ENCODE measurements at places on chromosomes 2 and 18.

DNA sequence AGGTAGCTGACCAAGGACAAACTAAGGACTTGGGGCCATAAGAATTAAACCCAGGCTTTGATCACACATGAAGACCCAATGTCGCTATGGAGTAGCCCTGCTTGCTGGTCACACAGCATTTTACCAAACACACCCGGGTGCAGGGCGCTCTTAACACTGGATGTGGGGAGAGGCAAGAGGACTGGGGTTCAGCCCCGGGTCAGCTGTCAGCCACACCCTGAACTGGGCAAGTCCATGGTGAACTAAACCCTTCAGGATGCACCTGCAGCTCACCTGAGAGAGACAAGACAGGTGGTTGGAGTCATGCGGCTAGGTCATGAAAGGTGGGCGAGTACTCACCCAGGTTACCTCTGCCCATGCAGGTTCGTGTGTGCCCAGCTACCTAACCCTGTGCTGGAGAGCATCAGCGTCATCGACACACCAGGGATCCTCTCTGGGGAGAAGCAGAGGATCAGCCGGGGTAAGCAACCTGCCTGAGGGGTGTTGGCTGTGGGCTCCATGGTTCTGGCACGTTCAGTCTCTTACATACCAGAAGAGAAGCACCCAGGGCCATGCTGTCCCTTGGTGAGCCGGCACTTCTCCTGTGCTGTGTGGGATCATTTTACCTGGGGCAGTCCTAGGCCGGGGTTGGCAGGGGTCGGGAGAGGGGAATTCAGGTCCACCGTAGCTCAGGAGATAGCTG, 15.2 kb downstream of the EHD3 start:
- no peaks in the 10 kb centered on the region for H3K27me3 ChIP-seq
- H3K4me3 ChIP-seq = no peak overlapping the region
- H3K27ac ChIP-seq = peak overlapping the region; percentile 14
- H3K4me1 ChIP-seq = peaks cover 10% of the 10 kb centered on the region
- DNase-seq = no peak

GRCh38 chr2:168448980-168449379, 7.1 kb upstream of the CERS6 start:
- H3K36me3 ChIP-seq = peaks cover 2% of the 10 kb centered on the region
- H3K27me3 ChIP-seq = no peaks in the 10 kb centered on the region
- DNase-seq = no peak
- no peak overlapping the region for H3K4me3 ChIP-seq
- no peak overlapping the region for H3K27ac ChIP-seq

GRCh38 chr2:148813603-148814065, 61.4 kb upstream of the KIF5C start:
- H3K36me3 ChIP-seq = no peaks in the 10 kb centered on the region
- peaks cover 23% of the 10 kb centered on the region for H3K4me1 ChIP-seq
- H3K27ac ChIP-seq = peak overlapping the region; percentile 91
- peaks cover 40% of the 10 kb centered on the region for H3K27me3 ChIP-seq
- DNase-seq = peak; percentile 59

DNA sequence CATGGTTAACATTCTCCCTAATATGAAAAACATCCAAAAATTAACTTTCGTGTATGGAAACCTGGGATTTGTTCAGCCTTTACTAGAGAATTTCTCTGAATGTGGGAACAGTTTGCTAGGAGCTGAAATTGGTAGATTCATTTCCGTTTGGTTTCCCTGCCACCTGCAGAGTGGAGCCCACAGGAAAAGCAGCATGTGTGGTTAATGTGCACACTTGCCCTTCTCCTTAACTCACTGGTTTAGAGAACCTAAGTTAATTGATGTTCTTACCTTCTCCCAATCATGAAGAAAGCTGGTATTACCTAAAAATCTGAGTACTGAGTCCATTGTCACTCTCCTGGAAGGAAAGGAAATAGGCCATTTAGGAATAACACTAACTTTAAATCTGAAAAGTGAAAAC, 37.6 kb upstream of the ASXL3 start:
- H3K36me3 ChIP-seq = no peaks in the 10 kb centered on the region
- no peak for DNase-seq
- H3K4me1 ChIP-seq = no peaks in the 10 kb centered on the region
- no peak overlapping the region for H3K27ac ChIP-seq
- no peak overlapping the region for H3K4me3 ChIP-seq

GRCh38 chr2:168819829-168820489, 17.5 kb downstream of the NOSTRIN start:
- no peak for DNase-seq
- no peak overlapping the region for H3K27ac ChIP-seq
- no peak overlapping the region for H3K4me3 ChIP-seq
- no peaks in the 10 kb centered on the region for H3K4me1 ChIP-seq
- peaks cover 9% of the 10 kb centered on the region for H3K27me3 ChIP-seq
- no peaks in the 10 kb centered on the region for H3K36me3 ChIP-seq

DNA sequence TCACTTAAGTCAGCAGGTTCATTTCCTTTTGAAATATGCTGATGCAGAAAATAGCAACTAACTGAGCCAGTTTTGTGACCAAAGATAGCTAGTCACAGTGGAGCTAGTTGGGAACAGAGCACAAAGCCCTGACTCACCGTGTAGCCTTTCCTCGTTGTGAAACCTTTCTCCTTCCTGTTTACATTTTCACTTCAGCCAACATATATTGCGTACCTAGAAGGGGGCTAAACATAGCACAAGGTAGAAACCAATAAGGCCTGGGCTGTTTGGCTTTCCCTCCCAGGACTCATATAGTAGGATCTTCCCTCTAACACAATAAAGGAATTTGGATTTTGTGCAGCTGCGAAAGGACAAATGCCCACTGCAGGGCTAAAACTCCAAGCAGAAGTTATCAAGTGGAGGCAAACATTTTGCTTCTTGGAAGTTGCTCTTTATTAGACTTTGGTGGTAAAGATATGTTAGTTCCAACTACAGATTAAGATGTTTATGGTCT, 24.5 kb upstream of the LPIN2 start:
- H3K4me1 ChIP-seq = peaks cover 10% of the 10 kb centered on the region
- DNase-seq = no peak
- no peaks in the 10 kb centered on the region for H3K27me3 ChIP-seq
- no peak overlapping the region for H3K27ac ChIP-seq

- no peak overlapping the region for H3K27ac ChIP-seq
- H3K4me1 ChIP-seq = no peaks in the 10 kb centered on the region
- no peaks in the 10 kb centered on the region for H3K36me3 ChIP-seq
- H3K27me3 ChIP-seq = peaks cover 60% of the 10 kb centered on the region
- no peak for DNase-seq
- H3K4me3 ChIP-seq = peak overlapping the region; percentile 82
These were observed 765 bp upstream of the DIPK1C start for GRCh38 chr18:74457725-74458421.

GRCh38 chr2:231395188-231396057, at the start of gene B3GNT7:
TSS of gene B3GNT7 (plus strand) at chr2:231395710. CDS start at chr2:231395804, 94 bp downstream.
- H3K27me3 ChIP-seq = peaks cover 65% of the 10 kb centered on the region
- H3K36me3 ChIP-seq = no peaks in the 10 kb centered on the region
- no peak for DNase-seq
- H3K4me1 ChIP-seq = peaks cover 16% of the 10 kb centered on the region
- H3K27ac ChIP-seq = peak within 1 kb of the TSS; percentile 45

DNA sequence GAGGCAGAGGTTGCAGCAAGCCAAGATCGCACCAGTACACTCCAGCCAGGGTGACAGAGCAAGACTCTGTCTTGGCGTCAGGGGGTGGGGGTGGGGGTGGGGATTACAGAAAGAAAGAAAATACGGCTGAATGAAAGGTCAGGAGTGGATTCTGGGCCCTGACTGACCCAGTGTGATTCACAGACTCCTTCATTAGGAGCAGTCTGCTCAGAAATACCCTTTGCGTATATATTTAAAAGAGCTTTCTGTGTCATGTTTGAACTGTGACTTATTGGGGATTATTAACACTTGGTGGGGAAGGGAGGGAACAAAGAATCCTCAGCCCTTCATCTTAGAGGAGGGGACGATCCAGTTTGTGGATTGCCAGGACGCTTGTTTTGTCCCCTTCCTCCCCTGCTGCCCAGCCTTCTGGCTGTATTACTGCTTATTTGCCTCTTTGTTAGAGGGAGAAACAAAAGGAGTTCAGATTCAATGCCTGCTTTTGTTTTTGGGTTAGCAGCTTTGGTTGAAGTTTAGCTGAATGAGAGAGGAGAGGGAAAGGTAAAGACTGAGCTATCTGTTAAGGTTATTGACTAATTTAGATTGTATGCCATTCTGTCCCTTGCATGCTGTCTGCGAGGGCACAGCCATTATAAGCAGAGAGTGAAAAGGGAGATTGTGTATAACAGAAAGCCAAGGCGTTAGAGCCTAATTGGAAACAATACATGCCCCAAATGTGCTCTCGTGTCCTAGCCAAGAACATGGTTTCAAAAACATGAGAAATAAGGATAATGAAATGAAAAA, 118.3 kb downstream of the FMNL2 start:
- H3K27me3 ChIP-seq = peaks cover 23% of the 10 kb centered on the region
- no peak for DNase-seq
- H3K4me3 ChIP-seq = no peak overlapping the region
- peaks cover 2% of the 10 kb centered on the region for H3K4me1 ChIP-seq
- no peaks in the 10 kb centered on the region for H3K36me3 ChIP-seq

GRCh38 chr2:195642027-195642678, 14.9 kb upstream of the SLC39A10 start:
- no peak for DNase-seq
- no peaks in the 10 kb centered on the region for H3K27me3 ChIP-seq
- H3K27ac ChIP-seq = no peak overlapping the region
- H3K36me3 ChIP-seq = no peaks in the 10 kb centered on the region
- H3K4me1 ChIP-seq = peaks cover 15% of the 10 kb centered on the region
- no peak overlapping the region for H3K4me3 ChIP-seq

DNA sequence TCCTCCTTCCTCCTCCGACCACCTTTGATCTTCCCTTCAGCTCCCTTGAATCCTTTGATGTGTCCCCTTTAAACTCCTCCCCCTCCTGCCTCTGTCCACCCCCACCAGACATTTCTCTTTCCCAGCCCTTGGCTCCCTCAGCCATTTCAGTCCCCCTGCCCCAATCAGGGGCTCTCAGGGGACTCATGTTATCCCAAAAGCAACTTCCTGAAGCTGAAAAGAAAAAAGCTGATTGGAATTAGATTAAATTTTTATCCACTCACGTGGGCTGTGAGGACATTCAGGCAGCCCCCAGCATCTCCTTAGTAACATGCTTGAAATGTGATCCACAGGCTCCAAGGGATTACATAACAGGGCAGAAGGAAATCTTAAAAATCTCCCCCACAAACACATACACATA, 81.3 kb downstream of the NEURL3 start:
- H3K27ac ChIP-seq = no peak overlapping the region
- no peak overlapping the region for H3K4me3 ChIP-seq
- H3K36me3 ChIP-seq = no peaks in the 10 kb centered on the region
- no peaks in the 10 kb centered on the region for H3K4me1 ChIP-seq
- DNase-seq = no peak

DNA sequence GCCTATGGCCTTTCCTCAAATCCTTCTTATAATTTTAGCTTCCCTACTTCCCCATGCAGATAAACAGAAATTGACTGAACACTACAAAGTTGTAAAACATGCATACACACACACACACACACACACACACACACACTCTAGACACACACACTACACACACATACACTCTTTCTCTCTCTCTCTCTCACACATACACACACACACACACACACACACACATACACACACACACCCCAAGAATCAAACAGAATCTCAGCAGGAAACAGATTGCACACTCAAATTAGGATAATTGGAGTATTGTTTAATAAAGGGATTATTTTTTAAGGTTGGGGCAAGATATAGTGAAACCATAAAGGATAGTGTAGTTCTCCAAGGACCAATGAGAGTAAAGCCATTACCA, 152.2 kb upstream of the SP5 start:
- DNase-seq = no peak
- no peaks in the 10 kb centered on the region for H3K36me3 ChIP-seq
- peaks cover 20% of the 10 kb centered on the region for H3K27me3 ChIP-seq
- H3K4me1 ChIP-seq = no peaks in the 10 kb centered on the region

DNA sequence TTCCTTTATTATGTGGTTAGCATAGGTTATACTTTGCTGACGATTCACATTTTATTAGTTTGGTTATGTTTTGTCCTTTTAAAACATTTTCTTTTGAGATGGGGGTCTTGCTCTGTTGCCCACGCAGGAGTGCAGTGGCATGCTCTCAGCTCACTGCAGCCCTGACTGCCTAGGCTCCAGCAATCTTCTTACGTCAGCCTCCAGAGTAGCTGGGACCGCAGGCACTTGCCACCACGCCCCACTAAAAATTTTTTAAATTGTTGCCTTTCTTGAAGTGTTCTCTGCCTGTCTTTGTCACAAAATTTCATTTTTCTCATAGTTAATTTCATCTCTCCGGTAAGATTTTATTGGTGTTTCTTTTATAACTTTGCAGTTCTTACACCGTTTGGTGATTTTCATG, 18.9 kb downstream of the HRH4 start:
- H3K27ac ChIP-seq = no peak overlapping the region
- peaks cover 4% of the 10 kb centered on the region for H3K27me3 ChIP-seq
- H3K4me1 ChIP-seq = peaks cover 9% of the 10 kb centered on the region
- peaks cover 4% of the 10 kb centered on the region for H3K36me3 ChIP-seq
- DNase-seq = no peak

- no peak for DNase-seq
- peaks cover 3% of the 10 kb centered on the region for H3K4me1 ChIP-seq
- no peaks in the 10 kb centered on the region for H3K36me3 ChIP-seq
- peaks cover 12% of the 10 kb centered on the region for H3K27me3 ChIP-seq
- H3K4me3 ChIP-seq = no peak overlapping the region
These were observed 113.7 kb downstream of the NAB1 start for GRCh38 chr2:190762566-190762965.

GRCh38 chr2:216717491-216717901, 22.1 kb upstream of the IGFBP5 start:
- no peak overlapping the region for H3K4me3 ChIP-seq
- H3K36me3 ChIP-seq = no peaks in the 10 kb centered on the region
- H3K27ac ChIP-seq = no peak overlapping the region
- peaks cover 76% of the 10 kb centered on the region for H3K27me3 ChIP-seq
- no peak for DNase-seq

GRCh38 chr18:47250391-47251046, 941 bp downstream of the SKOR2 start:
- no peaks in the 10 kb centered on the region for H3K36me3 ChIP-seq
- H3K27ac ChIP-seq = no peak overlapping the region
- H3K4me3 ChIP-seq = no peak overlapping the region
- H3K4me1 ChIP-seq = peaks cover 2% of the 10 kb centered on the region
- no peak for DNase-seq
- peaks cover 75% of the 10 kb centered on the region for H3K27me3 ChIP-seq

DNA sequence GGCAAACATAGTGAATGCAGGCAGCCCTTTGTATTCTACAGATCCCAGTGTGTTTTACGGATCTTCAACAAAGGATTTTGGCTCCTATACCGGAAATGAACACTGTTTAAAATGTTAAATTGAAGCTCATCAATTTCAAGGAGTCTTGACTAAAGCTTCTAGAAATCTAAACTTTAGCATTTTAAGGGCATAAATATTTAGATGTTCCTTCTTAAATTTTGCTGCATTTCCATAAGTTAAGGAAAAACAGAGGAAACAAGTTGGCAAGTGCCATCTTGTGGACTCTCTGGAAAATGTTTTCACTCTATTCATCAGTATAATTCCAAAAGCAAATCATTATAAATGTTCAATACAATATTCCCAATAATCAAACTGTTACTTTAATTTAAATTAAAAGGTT, 19.6 kb downstream of the CHN1 start:
- no peaks in the 10 kb centered on the region for H3K27me3 ChIP-seq
- DNase-seq = no peak
- H3K36me3 ChIP-seq = no peaks in the 10 kb centered on the region
- no peak overlapping the region for H3K4me3 ChIP-seq

- no peaks in the 10 kb centered on the region for H3K36me3 ChIP-seq
- no peaks in the 10 kb centered on the region for H3K4me1 ChIP-seq
- H3K27me3 ChIP-seq = no peaks in the 10 kb centered on the region
- no peak overlapping the region for H3K27ac ChIP-seq
These were observed 135.2 kb upstream of the RBMS1 start for GRCh38 chr2:160628811-160629210.
